GM12864 (cell line): ENCODE measurements at places on chromosomes 1 and 21.

DNA sequence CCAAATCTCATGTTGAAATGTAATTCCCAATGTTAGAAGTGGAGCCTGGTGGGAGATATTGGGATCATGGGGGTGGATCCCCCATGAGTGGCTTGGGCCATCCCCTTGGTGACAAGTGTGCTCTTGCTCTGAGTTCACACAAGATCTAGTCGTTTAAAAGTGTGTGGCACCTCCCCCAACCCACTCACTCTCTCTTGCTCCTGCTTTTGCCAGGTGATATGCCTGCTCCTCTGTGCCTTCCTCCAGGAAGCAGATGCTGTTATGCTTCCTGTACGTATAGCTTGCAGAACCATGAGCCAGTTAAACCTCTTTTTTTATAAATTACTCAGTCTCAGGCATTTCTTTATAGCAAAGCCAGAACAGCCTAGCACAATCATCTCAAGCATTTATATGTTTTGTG, 23.0 kb upstream of the HSPA13 start:
- DNase-seq: no peak

DNA sequence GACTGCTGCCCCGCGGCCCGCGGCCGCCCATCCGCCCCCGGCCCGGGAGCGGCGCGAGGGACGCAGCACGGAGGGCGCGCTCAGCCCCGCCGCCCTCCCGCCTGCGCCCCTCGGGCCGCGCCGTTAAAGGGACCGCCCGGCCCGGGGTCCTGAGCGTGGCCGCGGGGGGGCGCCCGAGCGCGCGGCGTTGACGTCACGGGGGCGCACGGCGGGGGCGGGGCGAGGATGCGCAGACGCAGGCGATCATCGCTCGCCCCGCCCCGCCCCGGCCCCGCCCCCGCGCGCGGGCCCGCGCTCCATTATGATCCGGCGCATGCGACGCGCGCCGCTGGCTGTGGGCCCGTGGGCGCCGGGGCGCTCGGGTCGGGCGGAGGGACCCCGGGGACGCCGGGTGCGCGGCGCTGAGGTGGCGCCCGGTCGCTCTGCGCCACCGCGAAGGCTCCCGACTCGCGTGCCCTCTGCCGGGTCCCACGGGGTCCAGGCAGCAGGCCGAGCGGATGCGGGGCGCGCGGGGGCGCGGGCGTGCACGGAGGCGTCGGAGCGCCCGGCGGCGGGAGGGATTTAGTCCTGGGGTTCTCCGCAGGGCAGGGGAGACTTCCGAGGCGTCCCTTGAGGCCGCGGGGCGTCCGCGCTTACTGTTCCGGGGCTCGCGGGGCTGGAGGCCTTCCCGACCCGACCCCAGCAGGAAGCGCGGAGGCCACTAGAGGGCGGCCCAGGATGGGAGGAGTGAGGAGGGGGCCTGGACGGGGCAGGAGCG, at the start of gene DVL1:
TSS of gene DVL1 (minus strand) at position 163 of the 757 bp plus-strand sequence. CDS start 353 bp downstream, outside the sequence.
- no peak for DNase-seq

- DNase-seq: no peak
Observed at GRCh38 chr1:105243411-105243810, 1493.7 kb downstream of the AMY1C start.

GRCh38 chr21:42784276-42784675, 95.1 kb downstream of the WDR4 start:
- no peak for DNase-seq

- no peak for DNase-seq
Observed at GRCh38 chr21:40852563-40852962, 5.6 kb upstream of the DSCAM start.

DNA sequence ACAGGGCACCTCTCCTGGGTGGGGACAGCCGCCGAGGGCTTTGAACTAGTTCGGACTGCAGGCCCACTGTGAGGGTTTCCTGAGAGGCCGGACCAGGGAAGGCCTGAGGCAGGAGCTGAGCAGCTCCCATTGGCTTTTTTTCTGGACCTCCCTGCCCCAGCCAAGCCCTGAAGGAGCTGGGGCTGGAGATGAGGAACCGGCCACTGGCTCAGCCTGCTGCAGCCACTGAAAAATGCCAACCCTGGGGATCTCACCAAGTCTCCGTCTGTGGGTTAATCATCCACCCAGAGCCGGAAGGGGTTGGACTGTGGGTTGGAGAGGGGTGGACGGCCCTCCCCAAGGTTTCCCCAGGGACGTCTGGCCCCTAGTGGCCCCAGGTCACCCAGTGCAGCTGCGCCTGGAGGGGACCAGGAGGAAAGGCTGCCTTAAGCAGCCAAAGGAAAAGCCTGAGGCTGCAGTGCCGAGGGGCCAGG, 2.5 kb downstream of the VWA1 start:
- DNase-seq: no peak

- no peak for DNase-seq
Observed at GRCh38 chr1:76827066-76827465, 40.2 kb upstream of the ST6GALNAC5 start.

- no peak for DNase-seq
Observed at GRCh38 chr1:78726686-78727085, 77.1 kb downstream of the IFI44 start.

DNA sequence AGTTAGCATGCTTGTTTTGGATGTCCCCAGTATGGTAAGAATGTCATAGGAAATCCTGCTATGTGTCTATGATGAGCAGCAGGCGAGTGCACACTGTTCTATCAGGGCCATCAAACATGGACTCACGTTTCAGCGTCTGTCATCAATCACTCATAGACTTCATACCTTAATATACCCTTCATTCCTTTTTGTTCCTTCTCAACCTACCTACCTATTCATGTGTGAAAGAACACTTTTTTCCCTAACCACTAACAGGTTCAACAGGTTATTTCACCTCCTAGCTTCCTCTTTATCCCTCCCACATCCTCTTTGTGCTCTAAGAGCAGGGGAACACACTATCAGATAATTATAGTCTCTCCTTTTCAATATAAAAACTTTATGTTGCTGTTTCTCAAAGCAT, 300.6 kb downstream of the TM2D1 start:
- no peak for DNase-seq

DNA sequence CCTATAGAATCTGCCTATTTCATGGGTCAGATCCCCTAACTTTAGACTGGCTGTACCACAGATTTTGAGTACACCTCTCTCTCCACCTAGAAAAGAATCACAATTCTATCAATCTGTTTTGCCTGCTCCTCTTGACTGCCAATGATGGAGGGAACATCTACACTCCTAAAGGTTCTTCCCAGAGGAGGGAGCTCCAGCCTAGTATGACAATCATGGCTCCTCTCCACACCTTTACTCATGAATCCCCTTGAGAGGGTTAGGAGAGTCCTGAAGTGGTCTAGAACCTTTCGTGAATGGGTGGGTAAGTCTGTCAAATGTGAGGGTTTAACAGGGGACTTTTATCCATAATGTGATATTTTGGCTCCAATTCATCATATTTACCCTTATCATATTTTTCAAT, 48.0 kb downstream of the DNAI4 start:
- no peak for DNase-seq

GRCh38 chr1:16015960-16016901, 1.6 kb downstream of the HSPB7 start:
- DNase-seq: no peak
